ENCODE measurements at places on chromosomes 16 and 17.

- no peak for DNase-seq
These were observed 7.4 kb downstream of the PRCD start for GRCh38 chr17:76547183-76547641.

GRCh38 chr17:76497979-76498875 is 3.0 kb downstream of the RHBDF2 start:
- DNase-seq, result no peak

DNA sequence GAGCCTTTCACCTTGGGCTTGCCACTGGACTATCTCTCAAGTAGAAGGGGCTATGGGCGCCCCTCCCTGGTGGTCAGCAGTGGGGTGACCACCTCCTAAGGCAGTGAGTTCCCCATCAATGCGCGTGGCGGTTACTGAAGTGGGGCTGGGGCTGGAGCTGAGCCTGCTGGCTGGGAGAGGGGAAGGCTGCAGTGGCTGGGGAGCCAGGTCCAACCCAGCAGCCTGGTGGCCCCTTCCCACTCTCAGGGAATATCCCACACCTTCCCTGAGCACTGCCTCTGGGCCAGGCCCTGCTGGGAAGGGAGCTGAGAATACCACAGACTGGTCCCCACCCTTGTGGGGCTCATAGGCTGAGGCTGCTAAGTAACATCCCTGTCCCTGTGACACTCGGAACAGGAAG is 19.8 kb upstream of the MPRIP start:
- DNase-seq, result no peak

DNA sequence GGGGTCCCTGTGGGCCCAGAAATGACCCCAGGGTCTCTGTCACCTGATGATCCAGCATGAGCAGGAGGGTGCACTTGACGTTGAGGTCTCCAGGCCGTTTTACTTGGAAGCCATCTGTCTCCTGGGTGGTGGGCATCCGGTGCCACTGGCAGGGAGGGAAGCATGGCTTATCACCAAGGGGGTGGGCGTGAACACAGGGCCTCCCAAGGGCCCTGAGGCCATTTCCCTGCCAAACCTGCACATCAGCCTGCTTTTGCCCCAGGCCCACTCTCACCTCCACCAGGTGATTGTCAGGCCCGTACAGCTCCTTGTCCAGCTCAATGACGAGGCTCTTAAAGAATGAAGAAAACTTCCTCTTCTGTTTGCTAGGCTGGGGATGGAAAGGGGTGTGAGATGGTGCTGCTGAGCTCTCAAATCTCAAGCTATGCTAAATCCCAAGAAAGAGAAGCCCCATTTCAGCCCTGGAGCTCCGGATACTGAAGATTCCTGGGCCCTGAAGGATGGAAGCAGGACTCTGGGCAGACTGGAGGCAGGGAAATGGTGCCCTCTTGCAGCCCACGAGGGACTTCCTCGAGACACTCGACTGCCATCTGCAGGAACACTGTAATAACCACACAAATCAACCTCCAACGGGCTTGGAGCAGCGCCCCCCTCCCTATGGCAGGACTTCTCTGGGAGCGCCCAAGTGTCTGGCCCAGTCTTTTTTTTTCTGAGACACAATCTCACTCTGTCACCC is 7.1 kb upstream of the FTSJ3 start:
- DNase-seq, result no peak

- no peak for DNase-seq
These were observed 403.1 kb upstream of the CDH11 start for GRCh38 chr16:65524997-65525396.

- no peak for DNase-seq
These were observed 22.4 kb upstream of the TEKT1 start for GRCh38 chr17:6853764-6854442.

DNA sequence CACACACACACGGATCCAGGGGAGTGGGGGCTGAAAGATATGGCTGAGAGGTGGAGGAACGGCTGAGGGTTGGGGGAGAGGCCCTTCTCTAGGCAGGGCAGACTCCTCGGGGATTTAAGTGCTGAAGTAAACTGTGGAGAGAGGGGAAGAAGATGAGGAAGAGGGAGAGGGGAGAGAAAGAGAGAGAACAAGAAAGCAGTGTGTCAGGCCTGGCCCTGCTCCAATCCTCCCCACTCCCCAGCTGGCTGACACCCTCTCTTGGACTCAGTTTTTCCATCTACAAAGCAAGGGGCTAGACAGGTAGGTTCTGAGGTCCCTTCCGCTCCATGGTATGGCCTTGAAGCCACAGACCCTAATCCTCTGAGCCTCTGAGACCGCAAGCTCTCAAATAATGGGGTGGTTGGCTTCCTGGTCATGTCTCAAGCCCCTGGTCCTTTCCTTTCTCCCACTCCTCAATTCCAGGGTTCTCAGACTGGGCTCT is 2.0 kb downstream of the VAMP2 start:
- no peak for DNase-seq

DNA sequence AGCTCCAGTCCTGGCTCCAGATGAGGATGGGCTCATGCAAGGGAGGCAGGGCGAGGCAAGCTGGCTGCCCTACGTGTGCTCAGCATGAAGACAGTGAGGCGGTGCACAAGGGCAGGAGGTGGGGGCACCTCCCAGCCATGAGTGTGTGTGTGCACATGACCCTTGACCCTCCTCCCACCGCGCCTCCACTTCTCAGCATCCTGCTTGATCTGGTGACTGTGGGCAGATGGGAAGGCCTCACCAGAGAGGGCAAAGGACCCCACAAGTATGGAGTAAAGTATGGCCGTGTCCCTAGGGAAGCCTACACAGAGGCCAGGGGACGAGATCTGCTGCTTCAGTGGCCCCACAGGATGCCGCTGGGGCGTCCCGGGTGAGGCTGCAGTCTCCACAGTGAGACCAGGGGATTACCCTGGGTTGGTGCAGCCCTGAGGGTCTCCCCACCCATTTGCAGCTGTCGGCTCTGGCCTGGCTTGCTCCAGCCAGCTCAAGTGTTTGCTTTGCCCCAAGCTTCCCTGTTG is 7.9 kb upstream of the RNF222 start:
- no peak for DNase-seq

GRCh38 chr16:12171206-12171605 is 194.7 kb downstream of the SNX29 start:
- no peak for DNase-seq

Data from vagina (tissue), 2 donors.